ENCODE measurements at places on chromosomes 7 and 10.

GRCh38 chr10:78898341-78899097 lies 170.2 kb upstream of the ZMIZ1 start:
- DNase-seq, result no peak

DNA sequence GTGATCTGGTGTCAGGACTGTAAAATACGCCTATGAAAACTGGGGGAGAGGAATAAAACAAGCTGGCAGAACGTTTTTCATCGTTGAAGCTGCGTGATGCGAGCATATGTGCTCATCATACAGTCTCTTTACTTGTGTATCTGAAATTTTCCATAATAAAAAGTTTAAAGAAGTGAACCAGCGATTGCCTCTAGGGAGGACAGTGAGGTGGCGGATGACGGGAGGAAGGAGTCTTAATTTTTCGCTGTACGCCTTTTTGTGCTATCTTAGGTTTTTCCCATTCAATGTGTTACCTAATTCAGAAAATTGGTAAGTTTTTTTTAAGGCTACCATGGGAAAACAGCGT lies 891 bp upstream of the WAPL start:
- DNase-seq, result no peak

GRCh38 chr10:71637305-71637704 lies 82.3 kb downstream of the C10orf105 start:
- DNase-seq, result no peak

GRCh38 chr7:274266-274665 lies 15.7 kb upstream of the FOXL3 start:
- DNase-seq, result no peak

DNA sequence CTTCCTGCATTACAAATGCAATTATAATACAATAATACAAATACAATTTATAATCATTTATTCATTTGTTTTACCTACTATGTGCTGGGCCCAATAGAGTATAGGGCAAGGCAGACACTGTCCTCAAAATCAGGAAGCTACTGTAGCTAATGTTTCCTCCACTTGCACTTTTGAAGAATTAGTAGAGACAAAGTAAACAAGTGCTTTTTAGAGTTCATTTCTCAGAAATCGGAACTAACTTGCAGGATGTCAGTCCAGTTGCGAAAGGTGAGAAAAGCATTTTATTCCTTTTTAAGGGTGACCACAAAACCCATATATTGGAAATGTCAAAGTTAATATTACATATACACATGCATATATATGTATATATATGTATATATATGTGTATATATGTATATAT lies 14.2 kb downstream of the ADRB1 start:
- no peak for DNase-seq
